CD14-positive monocyte (primary cell): ENCODE measurements at places on chromosomes 7 and 10.

DNA sequence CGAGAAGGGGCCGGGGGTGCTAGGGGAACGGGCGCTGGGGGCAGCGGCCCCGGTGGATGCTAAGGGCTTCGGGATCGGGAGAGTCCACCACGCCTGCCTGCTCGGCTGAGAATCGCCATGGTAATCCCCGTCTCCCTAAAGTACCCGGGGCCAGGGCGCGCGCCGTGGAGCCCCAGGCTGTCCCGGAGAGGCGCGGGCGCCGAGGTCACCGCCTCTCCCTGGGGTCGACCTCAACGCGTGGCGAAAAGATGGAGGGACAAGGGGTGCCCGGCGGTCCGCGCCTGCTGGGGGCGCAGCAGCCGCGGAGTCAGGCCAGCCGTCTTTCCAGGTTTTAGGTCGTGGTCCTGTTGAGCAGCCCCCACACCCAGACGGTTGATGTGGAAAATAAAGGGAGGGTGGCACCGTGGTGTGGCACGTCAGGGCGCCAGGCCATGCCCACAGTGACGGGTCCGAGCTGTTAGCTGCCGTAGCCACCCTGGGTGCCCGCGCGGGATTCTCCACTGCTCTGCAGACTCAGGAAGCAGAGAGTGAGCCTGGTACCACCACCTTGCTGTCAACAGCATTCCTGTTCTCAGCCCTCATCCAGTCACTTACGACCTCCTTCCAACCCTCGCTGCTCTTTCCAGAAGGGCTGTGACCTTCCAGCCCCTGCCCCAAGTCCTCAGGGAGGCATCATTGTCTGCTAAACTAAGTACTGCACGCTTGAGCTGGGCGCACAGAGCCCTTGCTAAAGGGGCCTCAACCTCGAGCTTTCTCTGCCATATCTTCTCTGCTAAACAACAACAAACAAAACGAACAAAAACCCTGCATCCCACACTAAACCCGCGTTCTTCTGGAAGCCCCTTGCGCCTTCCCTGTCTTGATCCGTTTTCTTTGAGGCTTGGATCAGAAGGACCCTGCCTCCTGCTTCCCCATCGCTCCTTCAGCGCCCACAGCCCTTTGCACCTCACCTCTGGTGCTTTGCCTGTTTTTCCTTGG lies 666 bp downstream of the SMKR1 start:
- no peak for DNase-seq

GRCh38 chr10:84008878-84009277 lies 130.4 kb upstream of the GHITM start:
- peak; percentile 21 for DNase-seq

DNA sequence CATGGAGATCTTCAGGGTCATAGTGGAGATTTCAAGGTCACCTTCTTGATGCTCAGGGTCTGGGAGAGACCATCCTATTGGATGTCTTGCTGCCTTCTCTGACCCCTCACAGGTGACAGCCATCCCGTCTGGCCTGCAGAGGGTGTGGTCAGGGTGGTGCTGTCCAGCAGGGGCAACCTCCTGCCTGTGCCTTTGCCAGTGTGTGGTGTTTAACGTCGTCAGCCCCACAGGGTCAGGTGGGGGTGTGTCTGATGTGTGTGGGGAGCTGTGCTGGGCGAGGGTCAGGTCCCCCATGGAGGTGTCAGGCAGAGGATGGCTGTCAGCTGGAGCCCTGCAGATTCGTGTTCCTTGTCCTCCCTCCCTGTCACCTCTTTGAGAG lies 16.5 kb downstream of the ADCY1 start:
- no peak for DNase-seq

DNA sequence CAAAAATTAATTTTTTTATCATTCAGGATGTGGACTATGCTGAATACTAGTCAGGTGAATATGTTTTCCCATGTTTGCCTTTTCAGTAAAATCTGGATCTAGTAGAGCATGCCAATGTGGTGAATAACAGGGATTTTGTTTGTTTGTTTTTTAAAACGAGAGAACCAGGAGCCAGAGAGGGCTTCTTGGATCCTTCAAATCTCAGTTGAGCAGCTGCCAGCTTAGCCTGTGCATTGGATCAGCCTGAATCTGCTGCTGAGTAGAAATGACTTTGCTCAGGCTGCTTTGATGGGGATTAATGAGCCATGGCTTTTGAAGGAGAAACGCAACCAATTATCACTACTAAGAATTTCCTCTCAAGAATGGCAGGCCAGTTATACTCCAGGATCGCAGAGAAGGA lies 493.8 kb downstream of the ARL4A start:
- DNase-seq = no peak

DNA sequence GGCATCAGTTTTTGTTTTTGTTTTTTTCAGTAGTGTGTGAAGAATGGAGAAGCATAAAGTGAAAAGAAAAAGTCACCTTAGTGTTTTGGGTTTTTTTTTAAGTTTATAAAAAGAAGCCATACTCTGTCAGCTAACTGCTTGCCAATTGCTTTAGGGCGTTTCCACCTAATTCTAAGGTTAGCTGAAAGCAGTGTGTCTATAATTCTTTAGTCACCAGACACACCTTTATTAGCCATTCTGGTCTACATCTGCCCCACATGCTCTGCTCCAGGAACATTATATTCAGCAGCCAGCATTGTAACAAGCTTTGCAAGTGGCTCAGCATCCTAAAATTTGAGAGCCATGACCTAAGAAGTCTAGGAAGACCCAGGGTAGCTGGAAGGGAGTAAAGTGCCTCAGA lies 14.1 kb upstream of the SLC16A12 start:
- DNase-seq = no peak

GRCh38 chr10:101611096-101611905 lies 23.2 kb downstream of the DPCD start:
- no peak for DNase-seq

GRCh38 chr7:154812027-154812426 lies 190.9 kb downstream of the PAXIP1 start:
- DNase-seq = no peak

- DNase-seq = no peak
Observed at GRCh38 chr7:95041031-95041430, 133.6 kb downstream of the PPP1R9A start.

DNA sequence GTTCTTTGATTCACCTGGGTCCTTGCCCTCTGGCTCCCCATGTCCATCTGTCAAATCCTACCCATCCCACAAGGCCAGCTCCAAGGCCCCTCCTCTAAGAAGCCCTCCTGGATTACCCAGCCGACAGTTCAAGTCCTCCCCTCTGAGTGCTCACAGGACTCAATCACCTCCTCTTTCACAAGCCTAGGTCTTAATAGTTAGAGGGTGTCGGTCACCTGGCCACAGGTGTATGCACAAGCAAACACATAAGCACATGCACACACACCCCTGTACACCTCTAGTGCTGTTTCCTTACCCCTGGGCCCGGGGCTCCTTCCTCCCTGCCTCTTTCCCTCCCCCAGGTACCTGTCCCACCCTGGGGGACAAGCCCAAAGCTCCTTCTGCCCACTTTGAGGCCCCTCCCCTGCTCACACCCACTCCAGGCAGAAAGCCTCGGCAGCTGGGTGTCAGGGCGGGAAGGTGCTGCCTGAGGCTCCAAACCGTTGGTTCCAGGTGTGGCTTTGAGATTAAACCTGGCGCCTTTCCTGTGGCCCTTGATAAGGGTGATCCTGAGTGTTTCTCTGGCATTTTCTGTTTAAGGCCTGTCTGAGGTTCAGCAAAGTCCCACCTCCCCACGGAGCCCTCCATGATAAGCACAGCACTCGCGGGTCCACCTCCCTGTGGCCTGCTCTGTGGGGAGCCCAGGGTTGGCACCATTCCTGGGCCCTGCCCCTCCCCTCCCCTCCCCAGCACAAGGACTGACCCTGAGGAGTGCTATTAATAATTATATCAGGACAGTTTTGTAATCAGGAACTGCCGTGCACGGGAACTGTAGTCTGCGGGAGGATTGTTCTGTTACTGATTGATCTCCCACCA lies 14.6 kb upstream of the AQP1 start:
- DNase-seq = no peak

DNA sequence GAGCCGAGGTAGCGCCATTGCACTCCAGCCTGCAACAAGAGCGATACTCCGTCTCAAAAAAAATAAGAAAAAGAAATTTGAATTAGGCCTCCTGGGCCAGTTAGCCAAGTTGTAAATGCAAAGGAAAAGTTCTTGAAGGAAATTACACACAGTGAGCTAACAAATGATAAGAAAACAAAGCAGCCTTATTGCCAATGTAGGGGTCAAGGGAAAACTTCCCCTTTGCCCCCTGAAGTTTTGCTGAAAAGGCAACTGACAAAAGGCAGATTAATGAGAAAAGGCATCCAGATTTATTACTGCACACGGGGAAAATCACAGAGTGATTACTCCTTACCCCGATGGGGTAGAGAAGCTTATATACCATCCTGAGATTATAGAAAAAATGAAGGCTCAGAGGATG lies 70.3 kb downstream of the PAPSS2 start:
- DNase-seq = no peak

DNA sequence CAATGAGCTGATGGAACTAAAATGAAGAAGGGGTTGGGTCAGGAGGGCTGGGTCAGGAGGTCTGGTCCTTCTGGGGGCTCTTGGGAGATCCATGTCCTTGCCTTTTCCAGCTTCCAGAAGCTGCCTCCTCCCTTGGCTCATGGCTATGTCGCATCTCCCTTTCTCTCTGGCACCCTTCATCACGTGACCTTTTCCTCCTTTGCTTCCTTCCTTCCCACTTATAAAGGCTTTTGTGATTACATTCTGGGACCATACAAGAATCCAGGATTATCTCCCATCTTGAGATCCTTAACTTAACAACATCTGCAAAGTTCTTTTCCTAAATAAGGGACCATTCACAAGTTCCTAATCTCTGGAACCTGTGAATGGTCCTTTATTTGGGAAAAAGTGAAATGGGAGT lies 290.2 kb downstream of the GALNT17 start:
- no peak for DNase-seq

- DNase-seq = no peak
Observed at GRCh38 chr10:75094465-75094864, 17.0 kb upstream of the SAMD8 start.

- DNase-seq = no peak
Observed at GRCh38 chr7:90119178-90119971, 34.9 kb upstream of the STEAP1 start.

DNA sequence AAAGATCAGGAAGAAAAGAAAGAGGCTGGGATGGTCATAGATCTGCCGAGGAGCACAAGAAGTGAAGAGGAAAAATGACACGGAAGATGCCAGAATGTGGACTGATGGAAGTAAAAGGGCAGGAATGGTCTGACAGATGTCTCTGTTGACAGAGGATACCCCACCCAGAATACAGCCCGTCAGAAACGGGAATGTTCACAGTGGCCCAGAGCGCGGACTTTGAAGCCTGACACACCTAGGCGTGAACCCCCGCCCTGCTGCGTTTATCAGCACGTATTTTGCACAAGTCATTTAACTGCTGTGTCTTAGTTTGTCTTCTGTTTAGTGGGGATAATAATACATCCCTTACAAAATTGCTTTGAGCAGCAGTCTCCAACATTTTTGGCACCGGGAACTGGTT lies 27.1 kb downstream of the AKR1B1 start:
- DNase-seq = no peak

DNA sequence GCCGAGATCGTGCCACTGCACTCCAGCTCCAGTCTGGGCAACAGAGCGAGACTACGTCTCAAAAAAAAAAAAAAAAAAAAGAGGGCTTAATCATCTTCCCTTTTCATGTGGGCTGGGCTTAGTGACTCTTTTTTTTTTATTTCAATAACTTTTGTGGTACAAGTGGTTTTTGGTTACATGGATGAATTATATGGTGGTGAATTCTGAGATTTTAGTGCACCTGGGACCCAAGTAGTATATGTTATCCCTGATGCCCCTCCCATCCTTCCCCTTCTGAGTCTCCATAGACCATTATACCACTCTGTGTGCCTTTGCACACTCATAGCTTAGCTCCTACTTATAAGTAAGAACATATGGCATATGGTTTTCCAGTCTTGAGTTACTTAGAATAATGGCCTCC lies 4.8 kb upstream of the ADAM12 start:
- no peak for DNase-seq

DNA sequence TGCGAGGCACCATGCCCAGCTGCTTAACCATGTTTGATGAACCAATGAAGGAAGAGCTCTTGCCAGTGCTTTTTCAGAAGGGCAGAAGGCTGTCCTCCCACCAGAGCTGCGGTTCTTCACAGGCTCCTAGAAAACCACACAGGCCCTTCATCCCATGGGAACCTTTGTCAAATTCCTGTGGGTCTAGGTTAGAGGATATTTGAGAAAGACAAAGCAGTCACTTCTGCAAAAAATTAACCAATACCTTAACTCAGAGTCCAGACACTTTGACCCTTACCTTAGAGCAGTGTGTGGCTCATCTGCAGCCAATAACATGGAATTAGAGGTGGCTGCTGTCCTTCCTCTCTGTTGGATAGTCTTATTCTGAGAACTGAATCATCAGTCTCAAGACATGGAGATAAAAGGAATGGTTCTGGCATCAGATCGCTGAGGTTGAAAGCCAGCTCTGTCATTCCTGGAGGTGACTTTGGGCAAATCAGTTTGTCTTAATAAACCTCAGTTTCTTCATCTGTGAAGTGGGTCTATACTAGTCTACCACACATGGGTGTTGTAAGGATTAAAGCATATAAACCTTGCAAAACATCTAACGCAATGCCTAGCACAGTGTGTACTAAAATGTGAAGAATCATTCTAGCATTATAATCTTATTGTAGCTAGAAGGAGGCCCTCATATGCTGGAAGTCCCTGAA lies 65.1 kb upstream of the PIP4K2A start:
- DNase-seq = no peak

- no peak for DNase-seq
Observed at GRCh38 chr10:8004469-8005000, 50.0 kb upstream of the GATA3 start.

DNA sequence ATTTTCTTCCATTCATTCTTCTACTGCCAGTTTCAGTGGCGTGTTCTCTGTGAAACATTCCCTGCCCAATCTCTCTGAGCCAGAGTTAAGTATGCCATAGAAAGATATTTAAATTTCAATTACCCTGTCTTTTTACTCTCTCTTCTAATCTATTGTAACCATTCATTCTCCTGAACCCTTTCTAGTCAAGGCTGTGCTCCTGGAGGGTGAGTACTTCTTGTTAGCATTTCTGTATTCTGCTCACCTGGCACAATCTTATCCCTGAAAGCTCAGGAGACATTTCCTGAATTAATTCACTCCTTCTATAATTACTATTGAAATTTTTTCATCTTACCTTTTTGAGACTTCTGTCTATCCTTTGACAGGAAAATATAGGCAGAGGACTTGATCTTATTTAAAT lies 271.7 kb downstream of the HGF start:
- no peak for DNase-seq

GRCh38 chr10:114271075-114271778 lies 32.2 kb downstream of the VWA2 start:
- DNase-seq = no peak
